Nasal cavity respiratory epithelium epithelial cell of viscerocranial mucosa (primary cell): ENCODE measurements at places on chromosomes 2 and 18. TPM values are rescaled to one million over a fixed set of nuclear protein-coding genes. Genes with fewer than 3 reads are reported as not detected.

CDH2 gene
- total RNA-seq = 0.34 and 6.9 TPM in 2 replicates

DES gene
- not detected in 2 replicates for total RNA-seq

PSD4 gene
- total RNA-seq = 14.4 and 29.4 TPM in 2 replicates

NEUROD1 gene
- not detected in 2 replicates for total RNA-seq

THSD7B gene
- under 0.01 and 0.07 TPM in 2 replicates for total RNA-seq

GALNT14 gene
- 16.4 and 22.5 TPM in 2 replicates for total RNA-seq
